ENCODE measurements at places on chromosomes 13 and 19. TPM values are rescaled to one million over a fixed set of nuclear protein-coding genes. Genes with fewer than 3 reads are reported as not detected.

GRCh38 chr13:108850691-108851090 lies 221.3 kb downstream of the MYO16 start:
- DNase-seq = no peak

- no peak for DNase-seq
Measured at GRCh38 chr13:24196593-24197197, 36.2 kb downstream of the SPATA13 start.

GRCh38 chr19:33032218-33032781 lies 32.4 kb downstream of the RHPN2 start:
- no peak for DNase-seq

Gene SETDB2
- 3.8 TPM for polyA plus RNA-seq

GRCh38 chr13:30659980-30660379 lies 42.3 kb downstream of the USPL1 start:
- DNase-seq = no peak

- DNase-seq = no peak
Measured at GRCh38 chr19:35128398-35129057, 6.3 kb downstream of the LGI4 start.

Gene ZNF835
- polyA plus RNA-seq = 1.3 TPM
